Hematopoietic multipotent progenitor cell treated with erythropoietin and hydrocortisone succinate and interleukin-3 and kit ligand, for 4 days (in vitro differentiated cells): ENCODE measurements at places on chromosomes 12 and 14.

- DNase-seq: peak; percentile 59
Observed at GRCh38 chr14:28142400-28143015, 624.1 kb upstream of the FOXG1 start.

GRCh38 chr12:2494486-2495192, 300.1 kb upstream of the FKBP4 start:
- DNase-seq: peak; percentile 33

GRCh38 chr12:57416039-57416996, 14.5 kb downstream of the R3HDM2 start:
- DNase-seq: no peak

DNA sequence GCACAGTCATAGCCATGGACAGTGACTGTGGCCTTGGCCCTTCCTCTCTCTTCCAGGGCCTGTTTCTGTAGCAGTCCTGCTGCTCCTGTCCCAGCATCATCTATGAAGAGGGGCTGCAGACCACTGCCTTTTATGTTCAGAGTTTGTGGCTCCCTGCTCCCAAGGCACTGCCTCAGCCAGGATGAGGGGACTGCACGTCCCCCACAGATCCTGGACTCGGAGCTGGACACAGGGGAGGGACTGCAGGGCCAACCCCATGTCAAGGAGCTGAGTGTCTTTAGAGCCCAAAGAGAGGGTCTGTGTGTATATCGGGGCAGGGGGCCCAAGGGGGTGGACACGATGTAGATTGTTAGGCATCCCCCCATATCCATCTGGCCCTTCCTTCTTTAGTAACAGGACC, 60.6 kb upstream of the DIO3 start:
- DNase-seq: no peak

DNA sequence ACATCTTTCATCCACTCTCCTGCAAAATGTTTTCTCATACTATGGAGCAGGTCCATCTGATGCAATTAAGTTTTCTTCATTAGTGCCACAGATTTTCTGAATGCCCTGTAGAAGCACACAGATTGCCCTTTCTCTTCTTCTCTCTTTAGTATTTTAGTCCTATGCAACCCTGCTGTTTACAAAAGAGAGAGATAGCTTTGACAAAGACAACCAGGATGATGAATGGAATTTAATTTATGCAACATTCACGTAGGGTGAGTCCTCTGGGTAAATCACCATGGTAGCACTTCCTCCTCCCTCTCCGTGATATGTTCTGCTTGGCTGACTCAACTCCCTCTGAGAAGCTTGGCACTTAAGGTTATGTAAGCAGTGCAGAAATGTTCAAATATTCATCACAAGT, 400.9 kb upstream of the PDE3A start:
- DNase-seq: peak; percentile 18

DNA sequence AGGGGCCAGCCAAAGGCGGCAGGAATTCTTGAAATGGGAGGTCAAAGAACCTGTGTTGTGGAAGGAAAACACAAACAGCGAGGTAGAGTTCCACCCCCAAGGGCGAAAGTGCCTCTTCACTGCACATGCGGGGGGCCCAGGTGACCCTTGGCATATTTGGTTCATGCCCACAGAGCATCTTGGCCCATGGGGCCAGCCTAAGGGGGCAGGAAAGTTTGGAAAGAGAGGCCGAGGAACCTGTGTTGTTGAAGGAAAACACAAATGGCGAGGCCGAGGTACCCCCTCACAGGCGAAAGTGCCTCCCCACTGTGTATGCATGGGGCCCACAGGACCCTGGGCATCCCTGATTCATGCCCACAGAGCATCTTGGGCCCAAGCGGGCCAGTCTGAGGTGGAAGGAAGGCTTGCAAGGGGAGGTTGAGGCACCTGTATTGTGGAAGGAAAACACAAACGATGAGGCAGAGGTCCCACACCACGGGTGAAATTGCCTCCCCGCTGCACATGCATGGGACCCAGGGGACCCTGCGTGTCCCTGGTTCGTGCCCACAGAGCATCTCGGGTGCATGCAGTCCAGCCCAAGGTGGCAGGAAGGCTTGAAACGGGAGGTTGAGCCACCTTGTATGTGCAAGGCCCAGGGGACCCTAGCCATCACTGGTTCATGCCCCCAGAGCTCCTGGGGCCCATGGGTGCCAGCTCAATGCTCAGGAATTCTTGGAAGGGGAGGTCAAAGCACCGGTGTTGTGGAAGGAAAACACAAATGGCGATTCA, 384.1 kb downstream of the ALG10 start:
- DNase-seq: no peak

GRCh38 chr12:117188961-117189724, 1.1 kb downstream of the FBXO21 start:
- no peak for DNase-seq

GRCh38 chr12:65830305-65830704, 6.0 kb downstream of the HMGA2 start:
- DNase-seq: no peak

- no peak for DNase-seq
Observed at GRCh38 chr14:32512348-32512747, 183.2 kb downstream of the AKAP6 start.

GRCh38 chr12:116734156-116734768, 3.6 kb downstream of the SPRING1 start:
- no peak for DNase-seq

DNA sequence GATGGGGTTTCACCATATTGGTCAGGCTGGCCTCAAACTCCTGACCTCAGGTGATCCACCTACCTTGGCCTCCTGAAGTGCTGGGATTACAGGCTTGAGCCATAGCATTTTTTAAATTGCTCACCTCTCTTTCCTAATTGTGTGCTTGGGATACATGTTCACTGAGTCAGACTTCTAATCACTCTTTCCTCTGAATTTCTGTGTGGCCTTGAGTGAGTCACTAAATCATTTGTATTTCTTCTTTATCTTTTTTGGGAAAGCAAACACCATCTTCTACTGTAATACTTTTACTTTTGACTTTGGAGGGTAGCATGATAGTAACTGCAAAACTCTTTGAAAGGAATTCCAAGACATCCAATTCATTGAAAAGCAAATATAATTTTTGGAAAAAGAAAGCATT, 60.8 kb downstream of the FLRT2 start:
- DNase-seq: no peak

DNA sequence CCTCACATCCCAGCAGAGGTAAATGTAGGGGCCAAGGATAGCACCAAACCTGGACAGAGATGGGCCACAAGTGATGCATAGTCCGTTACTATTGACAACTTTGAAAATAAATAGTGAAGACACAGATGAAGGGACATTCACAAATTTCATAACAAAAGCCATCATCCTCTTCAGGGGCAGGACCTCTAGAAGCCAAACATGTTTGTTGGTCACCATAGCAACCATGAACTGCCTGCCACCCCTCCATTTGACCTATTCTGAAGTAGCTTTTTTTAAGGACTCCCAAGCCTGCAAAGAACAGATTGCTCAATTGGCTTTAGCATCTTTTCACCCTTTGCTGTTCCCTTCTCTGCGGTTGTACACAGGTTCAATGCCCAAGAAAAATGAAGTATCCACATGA, 35.7 kb upstream of the MDM1 start:
- DNase-seq: peak; percentile 36

DNA sequence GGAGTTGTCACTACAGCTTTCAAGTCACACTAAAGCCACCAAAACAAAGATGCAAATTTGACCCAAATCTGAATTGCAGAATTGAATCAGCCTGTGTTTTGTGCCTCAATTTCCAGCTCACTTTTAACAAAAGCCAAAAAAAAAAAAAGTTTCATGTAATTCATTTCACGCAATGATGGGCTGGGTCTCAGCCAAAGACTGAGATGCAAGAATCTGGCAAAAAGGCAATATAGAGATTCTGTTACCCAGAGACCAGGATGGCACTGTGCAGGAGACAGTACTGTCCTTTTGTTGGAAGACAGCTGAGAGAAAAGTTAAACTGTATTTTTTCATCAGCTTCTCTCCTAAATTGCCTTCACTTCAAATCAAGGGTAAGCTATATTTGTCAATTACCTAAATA, 205.7 kb upstream of the NPAS3 start:
- DNase-seq: no peak

GRCh38 chr14:102249041-102249440, 55.9 kb downstream of the MOK start:
- no peak for DNase-seq
